ENCODE measurements at places on chromosomes 5 and 9.

GRCh38 chr5:99019254-99019653 lies 90.4 kb upstream of the CHD1 start:
- no peak for DNase-seq

DNA sequence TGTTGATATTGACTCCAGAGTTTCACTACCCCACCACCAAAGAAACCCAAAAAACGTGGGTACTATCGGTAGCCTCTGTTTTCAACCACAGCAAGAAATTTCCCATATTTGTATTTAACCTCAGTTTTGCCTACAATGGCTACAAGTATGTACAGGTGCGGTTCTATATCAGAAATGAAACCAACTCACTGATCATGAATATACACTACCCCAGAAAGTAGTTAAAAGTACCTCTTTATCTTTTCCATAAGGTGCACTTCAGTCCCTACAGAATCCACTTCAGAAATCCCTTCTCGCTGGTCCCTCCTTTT lies 140.6 kb upstream of the SLC12A2 start:
- DNase-seq = no peak

- peak; percentile 45 for DNase-seq
Observed at GRCh38 chr9:134629586-134630392, 11.8 kb upstream of the COL5A1 start.

GRCh38 chr5:68274847-68275651 lies 59.5 kb downstream of the PIK3R1 start:
- no peak for DNase-seq

- DNase-seq = no peak
Observed at GRCh38 chr5:120466341-120467006, 2.4 kb downstream of the PRR16 start.

DNA sequence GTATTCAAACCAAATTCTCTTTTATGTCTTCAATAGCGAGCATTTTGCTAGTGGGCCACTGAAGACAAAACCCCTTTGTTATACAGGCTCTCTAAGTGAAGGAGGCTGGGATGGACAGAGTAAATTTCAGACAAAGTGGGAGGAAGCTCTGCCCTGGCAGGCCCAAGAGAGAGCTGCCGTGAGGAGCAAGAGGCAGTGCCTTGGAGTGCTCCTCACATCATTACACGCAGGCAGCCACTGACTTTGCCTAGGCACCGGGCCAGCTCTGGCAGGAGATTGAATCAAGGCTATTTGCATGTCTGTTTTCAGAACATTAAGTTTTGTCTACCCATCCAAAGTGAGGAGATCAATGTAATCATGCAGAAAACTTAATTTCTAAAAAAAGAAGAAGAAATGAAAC lies 167.7 kb downstream of the CCDC192 start:
- DNase-seq = peak; percentile 63

- DNase-seq = no peak
Observed at GRCh38 chr9:114981063-114981462, 50.7 kb upstream of the TNFSF8 start.

GRCh38 chr5:82359272-82359671 lies 81.1 kb upstream of the RPS23 start:
- no peak for DNase-seq

- no peak for DNase-seq
Observed at GRCh38 chr9:127954831-127955293, 17.2 kb upstream of the DPM2 start.

DNA sequence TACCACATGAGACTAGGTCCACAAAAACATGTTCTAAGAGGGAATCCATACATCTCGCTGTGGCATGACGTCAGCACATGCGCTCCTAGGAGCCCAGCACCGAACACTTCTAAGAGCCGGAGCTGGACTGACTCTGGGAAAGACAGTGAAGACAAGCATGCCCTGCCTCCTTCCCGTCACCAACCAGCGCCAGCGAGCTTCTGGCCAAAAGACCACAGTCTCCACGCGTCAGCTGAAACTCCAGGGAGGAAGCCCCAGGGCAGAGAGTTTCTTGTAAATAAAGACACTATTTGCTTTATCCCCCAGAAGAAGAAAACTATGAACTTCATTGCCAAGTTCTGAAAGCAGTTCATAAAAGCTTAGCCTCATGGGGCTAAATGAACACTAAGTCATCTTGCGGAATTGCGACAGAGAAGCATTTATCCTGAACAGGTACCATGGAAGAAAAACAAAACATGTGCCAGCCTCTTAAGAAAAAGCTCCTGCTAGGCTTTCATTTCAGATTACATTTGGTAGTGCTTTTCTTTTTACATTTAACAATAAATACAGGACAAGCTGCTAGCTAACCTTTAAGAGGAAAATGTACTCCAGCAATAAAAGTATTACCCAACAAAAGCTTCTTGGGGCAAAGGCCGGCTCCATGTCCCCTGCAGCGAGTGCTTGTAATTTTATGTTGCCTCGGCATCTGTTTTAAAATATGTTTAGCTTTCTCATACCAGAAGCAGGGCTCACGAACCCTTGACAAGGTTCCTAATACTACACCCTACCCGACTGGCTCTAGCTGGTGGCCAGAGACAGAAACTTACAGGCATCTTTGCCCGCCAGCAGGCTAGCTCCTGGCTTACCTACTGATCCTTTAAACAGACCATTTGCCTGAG lies 96.5 kb downstream of the PRRT1B start:
- no peak for DNase-seq

DNA sequence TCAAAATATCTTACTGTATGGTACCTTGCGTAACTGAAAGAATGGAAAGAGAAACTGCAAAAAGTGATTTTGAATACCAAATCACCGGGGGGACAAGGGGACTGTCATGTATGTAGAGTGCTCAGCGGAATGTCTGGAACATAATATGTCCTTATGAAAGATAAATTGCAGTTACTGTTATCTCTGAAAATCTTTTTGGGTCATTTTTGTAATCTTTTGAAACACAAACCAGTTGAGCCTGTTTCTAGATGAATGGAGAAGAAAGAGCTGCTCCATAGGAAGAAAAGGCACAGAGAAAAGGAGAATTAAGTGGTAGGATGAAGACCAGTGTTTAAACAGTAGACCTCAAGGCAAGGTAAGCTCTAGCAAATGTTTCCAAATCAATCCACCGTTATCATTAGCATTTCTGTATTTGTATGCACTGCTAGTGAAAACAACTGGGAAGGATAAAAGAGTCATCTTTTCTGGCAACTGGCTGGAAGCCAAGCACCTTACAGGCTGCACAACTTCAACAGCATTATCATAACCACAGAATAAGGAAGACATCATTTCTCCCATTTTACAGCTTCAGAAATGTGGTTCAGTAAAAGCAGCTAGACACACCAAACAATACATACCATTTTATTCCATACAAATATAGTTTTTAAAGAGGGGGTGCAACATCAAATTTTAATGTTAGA lies 158.5 kb downstream of the TRPM3 start:
- no peak for DNase-seq

GRCh38 chr5:159310511-159310910 lies 19.8 kb downstream of the IL12B start:
- DNase-seq = no peak

DNA sequence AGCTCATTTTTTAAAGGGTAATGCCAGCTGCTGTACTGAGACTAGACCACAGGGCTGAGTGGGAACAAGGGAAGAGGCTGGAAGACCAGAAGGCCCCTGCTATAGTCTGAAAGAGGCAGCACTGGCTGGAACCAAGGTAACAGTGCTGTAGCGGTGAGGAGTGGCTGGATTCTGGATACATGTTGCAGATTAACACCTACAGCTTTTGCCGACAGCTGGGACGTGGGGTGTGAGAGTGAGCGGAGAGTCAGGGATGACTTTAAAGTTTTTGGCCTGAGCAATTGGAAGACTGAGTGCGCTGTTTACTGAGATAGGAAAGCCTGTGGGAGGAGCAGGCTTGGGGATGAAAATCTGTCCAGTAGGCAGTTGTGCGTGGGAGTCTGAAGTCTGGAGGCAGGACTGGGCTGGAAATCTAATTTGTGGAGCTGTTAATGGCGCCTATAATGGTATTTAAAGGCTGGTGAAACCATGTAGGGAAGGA lies 26.5 kb downstream of the AQP7 start:
- DNase-seq = no peak

DNA sequence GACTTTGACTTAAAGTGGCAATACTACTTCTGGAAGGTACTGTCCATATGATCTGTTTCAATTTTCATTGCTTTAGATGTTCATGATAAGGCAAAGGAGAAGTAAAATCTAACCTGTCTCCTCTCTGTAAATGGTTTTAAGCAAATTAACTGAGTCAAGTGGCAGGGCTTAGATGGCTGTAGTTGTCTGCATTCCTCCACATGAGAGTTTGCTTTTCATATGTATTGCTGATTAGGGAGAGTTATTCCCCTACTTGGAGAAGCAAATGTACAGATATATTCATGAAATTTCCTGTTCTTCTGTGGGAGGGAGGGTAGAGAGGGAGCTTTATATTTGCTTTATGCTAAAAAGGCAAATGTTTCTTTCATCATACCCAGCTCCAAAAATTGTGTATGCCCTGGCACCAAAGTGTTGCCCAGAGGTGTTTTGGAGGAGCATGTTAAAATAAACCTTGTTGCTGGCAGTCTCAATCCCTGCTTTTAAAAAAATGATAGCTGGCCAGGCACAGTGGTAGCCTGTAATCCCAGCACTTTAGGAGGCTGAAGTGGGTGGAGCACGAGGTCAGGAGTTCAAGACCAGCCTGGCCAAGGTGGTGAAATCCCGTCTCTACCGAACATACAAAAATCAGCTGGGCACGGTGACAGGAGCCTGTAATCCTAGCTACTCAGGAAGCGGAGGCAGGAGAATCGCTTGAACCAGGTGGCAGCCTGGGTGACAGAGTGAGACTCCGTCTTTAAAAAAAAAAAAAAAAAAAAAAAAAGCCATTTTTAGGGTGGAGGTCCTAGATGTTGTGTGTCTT lies 3.5 kb upstream of the LRRTM2 start:
- DNase-seq = no peak

- no peak for DNase-seq
Observed at GRCh38 chr9:16371306-16371705, 499.2 kb downstream of the BNC2 start.

DNA sequence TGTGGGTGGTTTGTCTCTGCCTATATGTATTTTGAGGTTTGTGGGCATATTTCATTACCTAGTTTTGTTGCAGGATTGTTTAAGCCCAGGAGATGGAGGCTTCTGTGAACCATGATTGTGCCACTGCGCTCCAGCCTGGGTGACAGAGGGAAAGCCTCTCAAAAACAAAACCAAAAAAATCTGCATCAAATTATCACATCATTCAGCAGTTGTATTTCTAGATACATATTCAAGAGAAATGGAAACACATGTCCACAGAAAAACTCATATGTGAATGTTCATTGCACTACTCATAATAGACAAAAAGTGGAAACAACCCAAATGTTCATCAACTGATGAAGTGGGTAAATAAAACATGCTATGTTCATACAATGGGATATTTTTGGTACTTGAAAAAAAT lies 29.9 kb downstream of the HSPA4 start:
- no peak for DNase-seq

- no peak for DNase-seq
Observed at GRCh38 chr9:133489253-133490190, 10.6 kb upstream of the SLC2A6 start.

DNA sequence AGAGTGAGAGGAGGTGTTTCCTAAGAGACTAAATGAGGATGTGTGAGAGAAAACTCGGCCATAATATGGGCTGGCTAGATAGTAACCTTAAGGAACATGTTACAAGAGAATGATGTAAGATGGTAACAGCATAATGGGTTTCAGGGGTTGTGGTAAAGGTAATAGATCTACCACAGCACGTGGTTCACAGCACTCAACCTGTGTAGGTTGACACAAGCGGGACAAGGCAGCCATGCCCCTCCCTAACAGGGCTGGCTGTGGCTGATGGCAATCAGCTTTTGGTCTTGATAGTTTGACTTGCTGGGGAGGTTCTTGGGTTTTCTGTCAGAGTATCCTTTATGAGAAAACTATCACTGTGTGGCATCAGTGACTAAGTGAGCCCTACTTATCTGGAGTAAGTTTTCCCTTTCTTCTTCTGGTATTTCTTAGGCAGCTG lies 138.6 kb downstream of the TRIO start:
- no peak for DNase-seq

DNA sequence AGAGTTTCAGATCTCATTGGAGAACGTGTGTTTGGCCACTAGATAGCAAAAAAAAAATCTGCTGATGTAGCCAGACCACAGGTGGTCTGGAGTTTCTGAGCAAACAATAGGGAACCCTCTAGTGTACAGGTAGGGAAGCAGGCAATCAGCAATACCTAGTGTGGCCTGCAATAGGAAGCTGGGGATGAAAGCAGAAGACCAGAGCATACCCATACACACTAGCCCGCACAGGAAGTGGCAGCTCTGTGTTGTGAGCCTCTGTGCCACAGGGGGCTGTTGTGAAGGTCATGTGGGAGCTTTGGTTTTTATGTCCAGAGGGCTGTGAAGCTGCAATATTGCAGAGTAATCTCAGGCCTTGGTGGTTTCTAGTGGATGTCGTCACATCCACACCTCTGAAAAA lies 81.2 kb downstream of the MTAP start:
- DNase-seq = no peak

- no peak for DNase-seq
Observed at GRCh38 chr5:126351153-126351552, 72.1 kb upstream of the GRAMD2B start.

GRCh38 chr5:92711956-92712355 lies 869.1 kb downstream of the NR2F1-AS1 start:
- no peak for DNase-seq

GRCh38 chr9:127034691-127035090 lies 87.7 kb downstream of the ANGPTL2 start:
- no peak for DNase-seq

GRCh38 chr9:70492319-70492777 lies 77.9 kb upstream of the KLF9 start:
- no peak for DNase-seq

- DNase-seq = no peak
Observed at GRCh38 chr9:123735376-123735775, 194.6 kb downstream of the DENND1A start.

DNA sequence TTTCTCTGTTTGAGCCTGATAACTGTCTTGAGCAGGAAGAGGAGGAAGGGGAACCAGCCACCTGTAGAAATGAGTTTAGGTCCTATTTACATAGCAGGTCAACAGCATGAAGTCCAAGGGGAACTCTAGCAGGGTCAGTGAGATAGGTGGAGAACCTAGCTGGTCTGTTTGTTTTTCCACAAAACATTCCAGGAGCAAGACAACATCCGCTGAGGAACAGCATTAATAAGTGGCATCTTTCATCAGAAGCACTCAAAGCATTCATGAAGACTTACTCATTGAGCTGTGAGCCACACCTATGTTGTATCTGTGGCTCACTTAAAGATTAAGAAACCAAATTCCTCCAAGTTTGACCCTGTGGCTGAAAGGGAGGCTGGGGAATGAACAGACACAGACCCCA lies 115.9 kb downstream of the ACTBL2 start:
- DNase-seq = no peak

DNA sequence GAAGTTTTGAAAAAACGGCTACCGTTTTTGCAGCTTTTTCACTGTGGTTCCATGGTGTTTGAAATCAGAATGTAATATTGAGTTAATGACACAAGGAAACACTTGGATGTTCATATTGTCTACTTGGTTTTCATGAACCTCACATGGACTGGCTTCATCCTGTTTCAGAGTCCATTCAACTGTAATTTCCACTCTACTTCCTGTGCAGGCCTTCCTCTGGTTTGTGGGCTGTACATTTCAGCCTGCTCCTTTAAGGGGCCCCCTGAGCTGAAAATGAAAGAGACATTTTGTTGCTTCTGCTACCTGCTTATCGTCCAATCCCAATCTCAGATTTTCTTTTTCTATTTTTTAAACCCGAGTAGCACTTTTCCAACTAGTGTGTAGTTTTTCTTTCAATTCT lies 41.8 kb upstream of the CDKN2B start:
- no peak for DNase-seq
